AG04449 (cell line): ENCODE measurements at places on chromosomes 2 and 18.

- DNase-seq = no peak
Observed at GRCh38 chr2:226793646-226794045, 6.0 kb downstream of the IRS1 start.

DNA sequence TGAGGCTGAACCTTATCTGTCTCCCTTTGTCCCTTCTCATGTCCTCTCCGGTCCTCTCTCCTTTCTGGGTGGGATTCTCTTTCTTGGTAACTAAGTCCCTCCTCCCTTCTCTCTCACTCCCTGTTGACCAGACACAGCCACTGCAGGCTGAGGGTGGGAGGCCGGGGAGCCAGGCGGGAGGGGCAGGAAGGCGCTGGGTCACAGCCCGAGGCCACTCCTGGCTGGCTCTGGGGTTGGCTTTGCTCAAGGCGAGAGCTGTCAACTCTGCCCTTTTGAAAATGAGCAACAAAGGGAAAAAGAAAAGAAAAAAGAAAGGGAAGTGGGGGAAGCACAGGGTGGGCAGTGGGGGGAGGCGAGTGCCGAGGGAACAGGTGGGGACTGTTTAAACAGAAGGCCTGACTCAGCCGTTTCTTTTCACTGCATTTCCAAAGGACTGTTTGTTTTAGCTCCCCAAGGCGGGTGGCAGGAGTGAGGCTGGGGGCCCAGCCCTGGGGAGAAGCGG is 70.5 kb upstream of the IGFBP5 start:
- DNase-seq = no peak

DNA sequence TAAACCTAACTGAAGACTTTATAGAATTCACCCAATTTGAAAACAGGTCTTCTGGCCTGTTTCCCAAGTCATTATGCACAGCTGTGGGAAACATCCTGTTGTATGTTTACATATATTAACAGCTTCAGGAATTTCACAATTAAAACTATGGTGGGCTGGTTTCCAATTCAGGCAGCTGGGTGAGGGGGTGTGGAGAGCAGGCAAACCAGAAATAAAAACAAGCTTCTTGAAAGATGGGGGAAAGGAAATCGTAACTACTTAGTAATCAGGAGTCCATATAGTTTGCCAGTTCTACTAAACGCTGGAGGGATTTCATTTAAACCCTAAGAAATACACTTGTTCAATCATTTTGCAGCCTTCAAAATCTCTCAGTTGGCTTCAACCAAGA is 22.8 kb downstream of the ATP8B1 start:
- no peak for DNase-seq

DNA sequence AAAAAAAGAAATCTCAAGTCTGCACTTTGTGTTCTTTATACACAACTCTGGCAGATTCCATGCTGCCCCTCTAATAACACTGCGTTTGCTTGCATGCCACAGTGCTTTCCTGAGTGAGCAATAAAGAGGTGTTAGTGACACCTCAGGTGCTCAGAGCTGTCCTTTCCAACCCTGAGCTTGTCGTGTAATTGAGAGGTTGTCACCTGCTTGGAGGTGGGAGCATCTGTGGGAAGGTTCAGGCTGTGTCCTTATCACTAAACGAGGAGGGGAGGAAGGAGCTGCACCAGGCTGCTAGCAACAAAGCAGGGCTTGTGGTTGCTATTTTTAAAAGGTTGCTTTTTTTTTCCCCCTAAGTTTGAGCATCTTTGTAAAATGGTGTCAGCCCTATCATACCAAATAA is 31.9 kb downstream of the APCDD1 start:
- no peak for DNase-seq

DNA sequence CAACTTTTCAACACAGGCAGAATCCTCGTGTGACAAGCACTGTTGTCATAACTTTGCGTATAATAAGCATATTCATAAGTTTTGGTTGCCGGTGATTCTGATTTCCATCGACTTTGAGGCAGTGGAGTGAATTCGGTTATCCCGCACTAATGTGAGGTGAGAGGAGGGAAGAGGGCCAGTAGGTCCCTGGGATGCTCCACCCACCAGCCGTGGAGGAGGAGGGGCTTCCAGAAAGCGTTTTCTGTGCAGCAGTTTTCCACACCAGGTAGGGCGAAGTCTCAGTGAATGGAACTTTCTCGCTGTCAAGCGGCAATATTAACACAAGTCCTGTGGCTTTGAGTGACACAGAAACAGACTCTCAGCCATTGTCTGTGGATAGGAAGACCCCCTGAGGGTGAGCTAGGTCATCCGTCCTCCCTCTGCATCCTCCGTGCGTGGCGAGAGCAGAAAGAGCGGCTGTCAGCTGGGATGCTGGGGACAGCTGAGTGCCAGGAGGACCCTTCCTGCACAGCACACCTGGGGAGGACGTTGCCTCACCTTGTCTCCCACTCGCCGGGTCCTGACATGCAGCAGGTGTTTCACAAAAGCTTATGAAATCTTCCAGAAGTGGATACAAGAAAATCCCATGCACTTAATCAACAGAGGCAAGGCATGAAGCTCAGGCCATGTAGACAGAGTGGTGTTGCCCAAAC is 67.5 kb downstream of the DCDC2C start:
- no peak for DNase-seq

GRCh38 chr2:234171666-234172065 is 121.2 kb downstream of the SPP2 start:
- DNase-seq = no peak

- no peak for DNase-seq
Observed at GRCh38 chr2:193517615-193518014, 1322.9 kb upstream of the TMEFF2 start.

DNA sequence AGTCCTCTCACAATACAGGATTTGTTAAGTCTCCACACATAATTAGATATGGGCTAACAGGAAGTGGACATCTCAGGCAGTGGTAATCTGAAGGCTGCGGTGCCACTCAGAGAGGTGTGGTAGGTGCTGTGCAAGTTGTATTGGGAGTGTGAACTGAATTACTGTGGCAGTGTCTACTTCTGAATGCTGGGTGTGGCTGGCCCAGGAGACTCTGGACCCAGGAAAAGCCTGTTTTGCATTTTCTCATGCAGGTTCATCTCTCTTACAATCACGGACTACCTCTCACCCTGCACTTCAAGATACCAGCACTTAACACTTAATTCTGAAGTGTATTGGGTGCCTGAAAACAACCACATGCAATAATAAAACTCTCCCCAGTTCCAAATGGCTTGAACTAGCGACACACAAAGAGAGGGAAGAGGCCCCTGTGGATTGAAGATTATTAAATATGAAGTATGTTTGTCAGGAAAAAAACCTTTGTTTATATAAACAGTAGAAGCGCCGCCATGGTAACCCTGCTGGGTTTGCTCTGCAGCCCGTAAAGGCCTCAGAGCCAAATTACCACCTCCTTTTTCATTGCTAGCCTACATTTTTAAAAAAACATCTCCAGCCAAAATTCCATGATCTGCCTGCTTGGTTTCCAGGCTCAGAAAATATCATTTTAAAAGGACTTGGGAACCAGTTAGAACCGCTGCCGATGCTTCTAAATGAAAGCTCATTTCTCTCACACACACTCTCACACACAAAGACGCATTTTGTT is 77.5 kb downstream of the GFPT1 start:
- no peak for DNase-seq

- DNase-seq = no peak
Observed at GRCh38 chr2:60405271-60405919, 148.1 kb downstream of the BCL11A start.

GRCh38 chr18:34805103-34805877 is 95.2 kb downstream of the DTNA start:
- DNase-seq = no peak

DNA sequence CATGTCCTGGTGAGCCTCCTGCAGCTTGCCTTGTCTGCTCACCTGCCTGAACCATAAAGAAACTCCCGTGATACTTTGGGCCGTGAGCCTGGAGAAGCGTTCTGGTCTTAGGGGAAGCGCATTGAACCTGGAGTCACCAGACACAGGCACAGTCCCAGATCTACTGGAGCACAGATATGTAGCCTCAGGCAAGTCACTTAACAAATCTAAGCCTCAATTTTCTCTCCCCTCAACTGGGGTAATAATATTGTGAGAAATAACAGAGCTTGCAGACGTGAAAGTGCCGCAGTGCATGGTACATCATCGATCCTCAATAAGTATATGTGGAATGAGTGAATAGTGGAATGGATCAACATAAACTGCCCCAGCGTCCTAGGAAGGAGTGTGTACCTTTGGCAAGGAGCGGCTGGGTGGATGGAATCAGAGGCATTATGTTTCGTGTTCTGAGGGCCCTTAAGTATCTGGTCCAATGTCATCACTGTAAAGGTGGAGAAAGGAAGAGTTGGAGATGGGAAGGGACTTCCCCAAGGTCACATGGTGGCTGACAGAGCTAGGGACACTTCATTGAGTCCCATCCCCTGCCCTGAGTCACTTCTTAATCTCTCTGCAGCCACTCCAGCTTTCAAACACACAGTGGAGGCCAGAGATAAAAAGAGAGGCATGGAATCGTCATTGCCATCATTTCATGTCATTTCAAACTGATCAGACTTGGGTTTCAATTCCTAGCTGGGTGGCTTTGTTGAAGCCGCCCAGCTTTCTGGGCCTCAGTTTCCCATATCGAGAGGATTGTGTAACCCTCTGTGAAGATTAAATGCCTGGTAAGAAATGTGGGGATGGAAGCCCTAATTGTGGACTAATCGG is 172.4 kb downstream of the DDX1 start:
- DNase-seq = no peak

DNA sequence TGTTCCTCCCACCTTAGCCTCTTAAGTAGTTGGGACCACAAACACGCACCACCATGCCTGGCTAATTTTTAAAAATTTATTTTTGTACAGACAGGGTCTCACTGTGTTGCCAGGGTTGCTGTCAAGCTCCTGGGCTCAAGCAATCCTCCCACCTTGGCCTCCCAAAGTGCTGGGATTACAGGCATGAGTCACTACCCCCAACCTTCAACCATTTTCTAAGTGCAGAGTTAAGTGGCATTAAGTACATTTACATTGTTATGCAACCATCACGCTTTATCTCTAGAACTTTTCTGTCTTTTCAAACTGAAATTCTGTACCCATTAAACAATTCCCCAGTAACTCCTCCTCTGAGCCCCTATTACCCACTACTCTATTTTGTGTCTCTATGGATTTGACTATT is 45.9 kb upstream of the AFF3 start:
- DNase-seq = no peak

- no peak for DNase-seq
Observed at GRCh38 chr2:12032975-12033374, 286.5 kb downstream of the LPIN1 start.

GRCh38 chr2:102790091-102790455 is 28.2 kb downstream of the TMEM182 start:
- no peak for DNase-seq

DNA sequence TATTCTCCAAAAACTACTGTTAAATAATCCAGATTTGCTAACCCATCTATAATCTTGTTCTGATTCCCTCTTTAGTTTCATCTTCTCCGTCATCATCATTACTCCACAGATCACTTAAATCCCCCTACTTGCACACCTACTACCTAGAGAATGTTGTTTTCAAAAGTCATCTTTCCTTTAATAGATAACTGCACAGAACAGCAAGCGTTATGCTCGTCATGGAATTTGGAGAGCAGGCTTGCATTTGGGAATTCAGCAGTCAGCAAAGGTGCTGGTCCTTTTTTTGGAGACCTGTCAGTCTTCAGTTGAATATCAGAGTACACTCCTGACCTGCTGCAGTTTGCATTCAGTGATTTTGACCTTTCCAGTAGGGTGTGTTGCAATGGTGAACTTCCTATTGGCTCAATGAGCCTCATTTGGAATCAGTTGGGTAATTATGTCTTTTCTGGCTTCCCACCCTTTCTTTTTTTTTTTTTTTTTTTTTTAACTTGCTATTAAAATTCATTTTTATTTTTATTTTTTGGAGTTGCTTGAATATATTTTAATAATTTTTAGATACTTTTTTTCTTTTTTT is 110.6 kb downstream of the HNRNPLL start:
- DNase-seq = no peak

DNA sequence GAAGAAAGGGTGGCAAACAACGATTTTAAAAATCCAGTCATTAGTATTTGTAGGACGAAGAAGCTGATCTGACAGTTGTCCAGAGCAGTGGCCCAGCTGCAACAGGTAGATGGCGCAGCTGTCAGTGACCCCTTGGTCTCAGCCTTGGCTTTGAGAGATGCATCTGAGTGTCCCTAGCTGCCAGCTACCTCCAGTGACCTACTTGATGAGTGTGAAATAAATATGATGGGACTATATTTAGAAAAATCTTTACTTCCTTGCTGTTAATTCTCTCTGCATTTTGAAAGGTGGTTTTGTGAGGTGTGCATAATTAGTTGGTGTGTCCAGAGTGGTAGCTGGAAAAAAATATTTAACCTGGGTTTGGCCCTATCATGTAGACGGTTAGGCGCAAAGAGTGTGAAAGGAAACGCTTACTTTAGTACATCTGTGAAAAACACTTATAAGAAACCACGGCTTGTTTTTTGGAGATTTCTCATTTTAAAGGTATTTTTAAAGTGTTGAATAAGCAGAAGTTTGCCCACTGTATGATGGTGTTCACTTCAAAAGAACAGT is 963 bp downstream of the INPP1 start:
- no peak for DNase-seq

DNA sequence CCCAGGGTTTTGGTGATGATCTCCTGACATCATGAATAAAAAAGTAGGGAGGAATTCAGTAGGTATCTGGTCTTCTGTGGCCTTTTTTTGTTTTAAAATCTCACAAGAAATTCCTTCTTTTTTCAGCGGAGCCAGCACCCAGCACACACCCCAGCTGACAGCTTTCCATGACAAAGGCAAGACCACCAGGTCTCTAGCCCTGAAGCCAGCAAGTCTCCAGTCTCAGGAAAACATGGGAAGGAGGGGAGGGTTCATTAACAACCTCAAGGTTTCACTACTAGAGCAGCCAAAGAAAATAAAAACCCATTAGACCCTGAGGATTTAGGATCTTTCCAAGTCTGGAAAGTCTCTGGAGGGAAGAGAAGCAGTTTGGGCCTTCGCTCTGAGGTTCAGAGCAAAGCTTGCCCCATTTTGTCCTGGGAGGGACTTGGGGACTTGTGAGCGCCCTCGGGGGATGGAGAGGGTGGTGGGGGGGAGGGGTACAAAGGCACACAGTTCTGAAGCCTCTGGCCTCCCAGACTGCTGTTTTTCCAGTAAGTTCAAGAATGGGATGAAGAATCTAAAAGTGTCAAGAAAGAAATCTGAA is 9.0 kb downstream of the FOXI3 start:
- no peak for DNase-seq

DNA sequence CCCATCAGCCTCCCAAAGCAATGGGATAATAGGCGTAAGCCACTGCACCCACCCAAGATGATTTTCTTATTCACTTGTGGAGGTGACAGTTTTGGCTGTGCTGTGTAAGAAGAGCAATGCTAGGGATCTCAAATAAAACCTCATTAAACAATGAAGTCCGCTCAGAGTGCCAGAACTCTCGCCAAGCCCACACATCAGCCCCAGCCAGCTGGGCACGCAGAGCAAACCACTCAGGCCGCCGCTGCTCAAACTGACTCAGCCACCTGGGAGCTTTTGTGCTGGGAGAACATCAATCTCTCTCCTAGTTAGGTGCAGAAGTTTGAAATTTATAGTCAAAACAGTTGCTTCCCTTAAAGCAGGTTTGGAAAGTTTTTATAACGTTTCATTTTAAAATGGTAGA is 47.6 kb downstream of the RNF152 start:
- no peak for DNase-seq

GRCh38 chr2:20959252-20959651 is 84.6 kb downstream of the APOB start:
- DNase-seq = no peak

- DNase-seq = peak; percentile 81
Observed at GRCh38 chr2:191582355-191582754, 95.6 kb upstream of the NABP1 start.

GRCh38 chr2:128753800-128754199 is 435.1 kb upstream of the HS6ST1 start:
- DNase-seq = no peak

- no peak for DNase-seq
Observed at GRCh38 chr18:10453806-10454680, at the start of gene APCDD1. APCDD1 (plus strand) TSS chr18:10454635; CDS start chr18:10454982, 347 bp downstream.
